ENCODE measurements at places on chromosomes 3 and 15.

DNA sequence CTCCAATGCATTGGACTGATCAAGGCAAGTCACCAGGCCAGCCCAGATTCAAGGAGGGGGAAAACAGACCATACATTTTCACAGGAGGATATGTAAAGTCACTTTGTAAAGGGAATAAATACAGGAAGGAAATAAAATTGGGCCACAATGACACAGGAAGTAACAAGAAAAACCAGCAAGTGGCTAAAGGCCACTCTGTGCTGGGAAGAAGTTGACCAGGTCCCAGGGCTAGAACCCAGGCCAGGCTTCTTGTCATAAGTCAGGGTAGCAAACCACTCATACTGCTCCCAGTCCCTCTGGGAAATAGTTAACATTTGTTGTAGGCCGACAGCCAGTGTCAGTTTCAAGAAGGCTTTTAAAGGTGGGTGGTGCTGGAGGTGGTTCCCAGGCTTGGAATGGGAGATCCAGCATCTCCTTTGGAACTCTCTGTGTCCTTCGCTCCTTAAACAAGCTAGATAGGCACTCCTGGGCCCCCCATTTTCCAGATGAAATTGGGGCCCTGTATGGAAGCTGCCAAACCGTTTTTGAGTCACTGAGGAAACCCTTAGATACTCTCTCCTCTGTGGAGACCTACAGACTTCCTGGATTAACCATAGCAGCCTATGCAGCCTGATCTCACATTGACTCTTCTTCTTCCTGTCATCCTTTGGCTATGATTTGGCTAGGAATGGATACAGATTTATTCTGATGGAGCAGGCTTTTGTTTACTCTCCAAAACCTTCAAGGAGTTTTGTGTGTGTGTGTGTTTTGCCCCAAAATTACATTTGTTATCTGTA, 14.7 kb upstream of the EDC3 start:
- no peak for DNase-seq

DNA sequence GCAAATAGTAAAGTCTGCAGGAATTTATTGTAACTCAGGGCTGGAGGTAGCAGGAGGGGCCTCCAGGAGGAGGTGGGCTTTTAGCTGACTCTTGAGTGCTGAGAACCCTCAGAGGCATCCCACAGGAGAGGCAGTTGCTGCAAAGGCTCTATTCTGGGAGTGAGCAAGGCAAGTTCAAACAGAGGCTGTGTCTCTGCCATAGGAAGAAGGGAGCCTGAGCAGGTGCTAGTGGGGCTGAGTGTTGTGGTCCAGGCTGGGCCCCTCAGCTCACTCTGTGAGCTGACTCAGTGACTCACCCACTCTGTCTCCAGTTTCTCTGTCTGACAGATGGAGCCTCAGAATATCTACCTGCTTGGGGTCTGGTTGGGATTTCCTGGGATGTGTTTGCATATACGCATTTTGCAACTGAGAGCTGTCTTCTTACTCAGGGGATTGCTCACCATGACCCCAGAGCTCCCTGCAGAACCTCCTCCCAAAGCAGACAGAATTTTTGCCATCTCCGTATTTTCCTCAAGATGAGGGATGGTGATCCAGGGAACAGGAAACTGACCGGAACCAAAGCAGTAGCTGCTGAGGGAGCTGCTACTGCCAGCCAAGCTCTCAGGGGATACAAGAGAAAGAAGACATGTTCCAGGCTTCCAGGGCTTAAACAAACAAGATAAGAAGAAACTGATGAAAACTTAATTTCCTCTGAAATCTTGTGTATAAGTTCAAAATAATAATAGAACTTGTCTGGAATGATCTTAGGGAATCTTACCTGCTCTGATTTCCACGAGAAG, 13.6 kb upstream of the NOX5 start:
- no peak for DNase-seq

- DNase-seq, result no peak
Observed at GRCh38 chr3:57752307-57752706, 3.8 kb upstream of the SLMAP start.

DNA sequence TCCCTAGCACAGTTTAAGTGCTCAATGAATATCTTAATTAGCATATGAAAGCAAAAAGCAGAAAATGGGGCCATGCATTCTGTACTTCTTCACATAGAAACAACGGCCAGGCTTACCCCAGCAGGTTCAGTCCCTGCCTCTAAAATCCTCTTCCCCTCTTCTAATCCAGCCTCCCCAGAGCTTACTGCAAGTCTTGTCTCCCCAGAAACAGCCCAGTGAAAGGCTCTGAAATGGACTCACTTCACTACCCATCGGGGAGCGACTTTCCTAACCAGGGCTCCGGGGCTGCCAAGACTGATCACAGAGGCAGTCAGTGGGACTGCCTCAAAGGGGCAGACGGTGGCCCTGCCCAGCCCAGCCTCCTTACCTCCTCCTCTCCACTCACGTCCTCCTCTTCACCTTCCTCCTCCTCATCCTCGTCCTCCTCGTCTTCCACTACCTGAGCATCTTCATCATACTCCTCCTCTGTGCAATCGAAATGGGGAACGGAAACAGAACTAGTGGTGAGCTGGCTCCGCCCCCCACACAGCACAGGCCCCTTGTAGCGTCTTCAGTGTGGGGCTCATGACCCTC, 38.0 kb downstream of the ANP32A start:
- DNase-seq, result no peak

DNA sequence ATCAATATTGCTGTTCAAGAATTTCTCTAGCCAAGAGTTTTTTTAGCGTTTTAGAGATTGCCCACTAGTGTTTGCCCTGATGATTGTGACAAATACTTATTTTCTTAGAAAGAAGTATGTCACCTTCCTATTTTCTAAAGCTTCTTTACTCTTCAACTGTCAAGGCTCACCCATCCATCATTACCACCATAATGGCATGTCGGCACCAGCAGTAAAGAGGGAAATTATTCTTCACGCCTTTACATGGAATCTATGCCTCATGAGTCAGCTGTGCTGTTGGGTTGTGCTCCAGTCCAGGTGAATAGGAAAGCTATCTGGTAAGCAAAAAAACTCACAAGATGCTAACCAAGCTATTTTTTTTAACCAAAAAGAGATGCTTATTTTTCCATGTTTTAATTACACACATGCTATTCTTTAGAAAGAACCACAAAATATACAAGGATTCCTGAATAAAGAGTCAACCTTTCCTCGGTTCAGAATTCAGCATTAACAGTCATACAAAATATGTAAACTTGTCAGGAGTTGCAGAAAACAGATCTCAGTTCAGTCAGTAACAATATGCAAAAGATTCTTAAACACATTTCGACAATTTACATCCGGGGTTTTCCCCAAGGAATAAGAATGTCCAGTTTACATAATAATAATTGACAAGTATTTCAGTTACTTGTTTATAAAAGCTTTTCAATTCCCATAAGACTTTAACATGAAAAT, 128.0 kb downstream of the ATP8B4 start:
- no peak for DNase-seq

DNA sequence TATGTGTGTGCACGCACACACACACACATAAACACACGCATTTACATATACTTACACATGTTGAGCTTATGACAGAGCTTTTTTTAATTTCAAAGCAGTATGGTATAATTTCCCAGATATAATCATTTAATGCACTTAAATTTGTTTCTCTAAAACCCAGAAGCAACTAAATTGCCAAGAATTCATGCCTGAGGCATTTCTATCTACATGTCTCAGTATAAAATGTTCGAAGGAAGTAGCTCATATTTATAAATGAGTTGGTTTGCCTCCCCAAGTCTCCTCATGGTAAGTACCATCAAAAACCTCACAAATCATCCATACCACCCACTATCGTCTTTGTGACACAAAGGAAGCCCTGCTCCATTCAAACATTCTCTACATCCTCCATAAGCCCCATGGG, 130.6 kb downstream of the RPL22L1 start:
- no peak for DNase-seq

DNA sequence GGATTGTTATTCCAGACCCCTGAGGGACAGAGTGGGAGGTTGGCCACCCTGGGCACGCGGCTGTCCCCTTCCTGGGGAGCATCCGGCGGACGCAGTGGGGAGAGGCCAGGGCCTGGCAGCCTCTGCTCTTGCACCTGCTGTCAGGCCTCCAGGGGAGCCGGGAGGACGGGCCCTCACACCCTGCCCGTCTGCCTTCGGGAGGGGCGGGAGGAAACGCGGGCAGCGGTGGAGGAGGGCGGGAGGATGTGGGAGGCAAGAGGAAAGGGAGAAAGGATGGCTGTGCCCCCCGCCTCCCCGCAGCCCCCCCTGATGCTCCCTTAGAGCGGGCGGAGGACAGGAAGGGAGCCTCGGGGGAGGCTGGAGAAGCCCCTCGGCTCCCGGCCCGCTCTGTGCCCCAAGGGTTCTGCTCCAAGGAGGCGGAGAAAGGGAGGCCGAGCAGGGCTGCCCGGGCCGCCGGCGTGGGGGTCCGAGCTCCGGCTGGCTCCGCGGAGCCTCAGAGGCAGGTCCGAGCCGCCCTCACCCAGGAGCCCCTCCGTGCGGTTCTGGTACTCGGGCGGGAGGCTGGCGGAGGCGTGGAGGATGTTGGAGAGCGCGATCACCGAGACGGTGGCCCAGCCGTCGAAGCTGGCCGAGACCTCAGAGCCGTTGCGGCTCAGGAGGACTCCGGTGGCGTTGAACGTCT, 40.9 kb downstream of the MUC20 start:
- DNase-seq, result no peak

- no peak for DNase-seq
Observed at GRCh38 chr15:25613134-25613533, 174.3 kb upstream of the UBE3A start.

DNA sequence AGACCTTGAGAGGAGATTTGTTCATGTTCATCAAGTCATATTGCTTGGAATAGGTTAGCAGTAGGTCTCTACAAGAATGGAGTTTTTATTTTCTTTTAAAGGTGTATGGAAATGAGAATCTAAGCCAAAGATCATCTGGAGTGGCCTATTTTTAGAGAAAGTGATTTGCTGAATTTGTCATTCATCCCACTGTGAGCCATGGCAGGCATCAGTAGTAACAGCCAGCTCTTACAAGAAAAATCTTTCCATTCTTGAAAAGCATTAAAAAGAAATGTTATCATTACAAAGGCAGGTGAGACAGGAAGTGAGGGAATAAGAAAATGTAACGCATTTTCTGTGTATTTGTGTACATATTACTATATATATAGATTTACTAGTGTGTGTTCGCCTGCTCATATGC, 29.6 kb downstream of the STAC start:
- DNase-seq, result no peak

Measured in COR-L47 (cell line).